Naive thymus-derived CD8-positive, alpha-beta T cell (primary cell): ENCODE measurements at places on chromosomes 12 and 14. TPM values are rescaled to one million over a fixed set of nuclear protein-coding genes. Genes with fewer than 3 reads are reported as not detected.
A peak's percentile ranks its signal among the peaks of the same experiment; 100 is the strongest.

DNA sequence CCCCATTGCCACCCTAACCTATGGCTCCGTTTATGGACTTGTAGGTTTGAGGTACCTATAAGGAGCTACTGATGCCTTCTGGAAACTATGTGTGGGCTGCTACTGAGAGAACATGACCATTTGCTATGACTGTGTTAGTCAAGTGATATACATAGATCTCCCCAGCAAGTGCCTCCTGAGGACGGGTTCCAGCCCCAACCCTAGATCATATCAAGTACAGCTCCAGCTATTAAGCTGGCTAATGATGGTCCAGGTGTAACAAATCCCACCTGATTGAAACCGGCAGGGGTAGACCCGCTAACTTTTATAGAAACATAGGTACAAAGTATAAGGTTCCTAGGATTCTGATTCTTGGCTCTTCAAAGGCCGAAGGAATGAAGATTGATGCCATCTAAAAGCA lies 23.7 kb downstream of the NINJ2 start:
- no peak for DNase-seq

- no peak for DNase-seq
Measured at GRCh38 chr12:91173124-91173523, 9.5 kb downstream of the DCN start.

GRCh38 chr12:68170726-68171125 lies 11.2 kb upstream of the IFNG start:
- DNase-seq, result no peak

- peak; percentile 35 for DNase-seq
Measured at GRCh38 chr12:28223025-28223554, 32.8 kb downstream of the CCDC91 start.

GRCh38 chr12:27779920-27780611 lies at the start of the genes KLHL42 and MANSC4:
TSS of gene KLHL42 (plus strand) at chr12:27780233. CDS start at chr12:27780331, 98 bp downstream.
TSS of gene MANSC4 (minus strand) at chr12:27780236. CDS start at chr12:27771276, 8,960 bp downstream.
- peak; percentile 66 for DNase-seq

DNA sequence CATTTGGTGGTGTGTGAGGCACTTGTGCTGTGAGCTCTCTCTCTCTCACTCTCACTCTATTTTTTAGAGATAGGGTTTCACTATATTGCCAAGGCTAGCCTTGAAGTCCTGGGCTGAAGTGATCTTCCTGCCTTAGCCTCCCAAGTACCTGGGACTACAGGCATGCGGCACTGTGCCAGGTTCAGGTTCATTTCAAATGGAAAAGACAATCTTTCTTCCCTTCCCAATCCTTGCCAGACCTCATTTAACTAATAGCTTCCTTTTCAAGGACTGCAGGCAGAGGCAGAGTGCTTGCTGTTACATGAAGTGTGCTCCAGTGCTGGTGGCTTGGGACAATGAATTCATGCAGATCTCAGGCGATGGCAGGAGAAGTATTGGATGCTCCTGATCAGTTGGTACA lies 73.2 kb upstream of the BICD1 start:
- no peak for DNase-seq

NFATC4 gene
- not detected for polyA plus RNA-seq

GPR68 gene
- 0.15 TPM for polyA plus RNA-seq

PSMC1 gene
- polyA plus RNA-seq, result 109 TPM

SDSL gene
- not detected for polyA plus RNA-seq

STYK1 gene
- polyA plus RNA-seq, result 0.47 TPM

DNA sequence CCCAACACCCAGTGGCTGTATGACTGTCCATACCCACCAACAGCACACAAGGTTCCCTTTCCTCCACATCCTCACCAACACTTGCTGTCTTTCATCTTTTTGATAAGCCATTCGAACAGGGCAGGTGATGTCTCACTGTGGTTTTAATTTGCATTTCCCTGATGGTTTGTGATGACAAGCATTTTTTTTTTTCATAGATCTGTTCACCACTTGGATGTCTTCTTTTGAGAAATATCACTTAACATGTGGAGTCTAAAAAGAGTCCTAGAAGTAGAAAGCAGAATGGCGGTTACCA lies 198.1 kb upstream of the DIO3 start:
- no peak for DNase-seq

GRCh38 chr14:101878211-101878821 lies 86.1 kb upstream of the DYNC1H1 start:
- no peak for DNase-seq

GRCh38 chr12:123945287-123946151 lies 27.1 kb downstream of the CCDC92 start:
- no peak for DNase-seq

LRIG3 gene
- not detected for polyA plus RNA-seq

GRCh38 chr14:60250257-60251035 lies 1.4 kb downstream of the PPM1A start:
- DNase-seq, result no peak

- DNase-seq, result no peak
Measured at GRCh38 chr12:95605875-95606274, 54.6 kb upstream of the USP44 start.

- DNase-seq, result peak; percentile 31
Measured at GRCh38 chr12:102478405-102479098, 1.8 kb downstream of the IGF1 start.

CNTN1 gene
- polyA plus RNA-seq, result not detected

GRCh38 chr12:62856454-62856853 lies 78.5 kb downstream of the PPM1H start:
- no peak for DNase-seq

TAS2R14 gene
- 0.71 TPM for polyA plus RNA-seq

- no peak for DNase-seq
Measured at GRCh38 chr12:106085213-106085612, 53.5 kb downstream of the NUAK1 start.

GRCh38 chr12:3243376-3244084 lies 166.4 kb downstream of the TSPAN9 start:
- DNase-seq, result no peak

GRCh38 chr12:62466018-62466593 lies 520 bp upstream of the MON2 start:
- no peak for DNase-seq

FAM222A gene
- polyA plus RNA-seq, result 0.16 TPM
